ENCODE measurements at places on chromosomes 3 and 15.

GRCh38 chr15:90840157-90840855 is 28.1 kb upstream of the FURIN start:
- no peak for DNase-seq

DNA sequence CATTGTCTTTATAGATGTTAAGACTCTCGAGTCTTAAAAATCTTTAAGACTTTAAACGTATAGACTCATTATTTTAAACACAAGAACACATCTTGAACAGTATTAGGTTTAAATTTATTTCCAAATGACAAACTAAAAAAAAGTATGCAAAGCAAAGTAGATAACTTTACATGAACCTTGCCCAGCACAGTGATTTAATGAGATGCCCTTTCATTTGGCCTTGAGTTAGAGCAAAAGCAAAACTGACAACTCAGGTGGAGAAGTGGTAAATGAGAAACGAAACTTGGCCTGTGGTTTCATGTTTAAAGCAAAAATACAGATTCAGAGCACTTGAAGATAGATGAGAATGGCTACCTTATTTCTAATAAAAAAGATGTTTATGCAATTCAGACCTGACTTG is 8.6 kb downstream of the GPR15 start:
- DNase-seq: no peak

DNA sequence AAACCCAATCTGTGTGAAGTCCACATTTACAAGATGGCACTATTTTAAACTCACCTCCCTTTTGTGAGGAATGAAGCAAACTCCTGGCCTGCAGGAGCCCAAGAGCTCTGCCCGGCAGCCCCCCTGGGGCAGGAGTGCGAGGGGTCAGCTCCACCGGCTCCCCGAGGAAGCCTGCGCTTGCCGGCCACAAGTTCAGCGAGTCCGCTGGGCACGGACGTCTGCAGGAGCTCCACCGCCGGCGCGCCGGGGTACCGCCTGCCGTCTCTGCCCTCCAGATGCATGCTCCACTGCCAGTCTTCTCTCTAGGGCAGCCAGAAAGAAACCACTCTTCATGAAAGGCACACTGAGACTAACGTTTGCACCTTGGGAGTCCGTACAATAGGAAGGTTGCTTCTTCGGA is 17.5 kb downstream of the OCA2 start:
- DNase-seq: no peak

DNA sequence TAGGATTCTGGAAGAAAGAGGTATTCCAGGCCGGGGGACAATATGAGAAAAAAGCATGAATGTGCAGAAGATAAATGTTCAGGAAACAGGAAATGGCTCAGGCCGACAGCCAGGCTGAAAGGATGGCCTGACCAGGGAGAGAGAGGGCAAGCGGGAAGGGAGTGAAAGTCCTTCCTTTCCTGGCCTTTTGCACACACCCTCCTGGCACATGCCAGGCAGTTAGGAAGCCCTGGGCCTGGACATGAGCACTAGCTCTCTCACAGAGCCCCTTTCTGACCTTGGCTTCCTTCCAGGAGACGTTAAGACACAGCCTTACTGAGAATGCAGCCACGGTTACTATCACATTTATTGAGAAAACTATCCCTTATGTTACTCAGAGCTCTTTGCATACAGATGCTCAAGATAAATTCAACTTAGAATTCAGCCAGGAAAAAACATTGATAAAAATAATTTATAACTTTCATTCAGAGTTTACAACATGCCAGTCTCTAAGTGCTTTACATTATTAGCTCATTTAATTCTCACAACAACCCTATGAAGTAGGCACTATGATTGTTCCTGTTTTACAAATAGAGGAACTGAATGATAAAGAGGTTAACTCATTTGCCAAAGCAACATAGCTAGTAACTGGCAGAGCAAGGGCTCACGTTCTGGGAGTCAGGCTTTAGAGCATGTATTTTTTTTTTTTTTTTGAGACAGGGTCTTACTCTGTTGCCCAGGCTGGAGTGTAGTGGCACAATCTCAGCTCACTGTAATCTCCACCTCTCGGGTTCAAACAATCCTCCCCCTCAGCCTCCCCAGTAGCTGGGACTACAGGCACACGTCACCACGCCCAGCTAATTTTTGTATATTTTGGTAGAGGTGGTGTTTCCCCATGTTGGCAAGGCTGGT is 39.4 kb upstream of the SMAD3 start:
- DNase-seq: no peak

GRCh38 chr15:31327669-31328427 is 1.2 kb downstream of the KLF13 start:
- peak; percentile 32 for DNase-seq

DNA sequence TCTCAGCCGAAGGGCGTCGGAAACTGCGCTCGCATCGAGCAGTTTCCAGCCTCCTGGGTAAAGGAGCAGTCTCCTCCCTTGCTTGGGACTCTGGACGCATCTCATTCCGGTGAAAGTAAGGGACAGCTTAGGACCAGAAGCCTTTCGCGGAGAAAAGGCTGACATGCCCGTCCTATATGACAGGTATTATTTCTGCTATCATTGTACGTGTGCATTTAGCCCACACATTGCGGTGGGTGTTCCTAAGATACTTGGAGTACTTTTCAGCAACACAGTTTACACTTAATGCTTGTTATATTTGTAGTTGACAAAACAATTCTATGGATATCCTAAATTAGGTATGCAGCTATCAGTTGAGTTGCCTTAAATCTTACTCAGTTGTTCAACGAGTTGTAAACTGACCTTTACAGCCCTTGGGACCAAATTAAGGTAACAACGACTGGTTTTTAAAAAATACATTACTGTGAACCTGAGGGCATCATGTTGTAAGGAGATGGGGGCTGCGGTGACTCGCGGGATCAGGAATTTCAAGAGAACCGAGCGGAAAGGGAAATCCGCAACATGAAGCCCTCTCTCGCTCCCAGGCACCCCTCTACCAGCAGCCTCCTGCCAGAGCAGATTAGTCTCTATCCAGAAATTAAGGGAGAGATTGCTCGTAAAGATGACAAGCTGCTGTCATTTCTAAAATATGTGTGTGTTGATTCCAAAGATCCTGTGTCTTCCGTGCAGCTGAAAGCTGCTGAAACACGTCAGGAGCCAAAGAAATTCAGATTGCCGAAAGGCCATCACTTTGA is 632 bp upstream of the COPS2 start:
- no peak for DNase-seq

- no peak for DNase-seq
Measured at GRCh38 chr3:187999821-188000220, 154.1 kb upstream of the LPP start.

DNA sequence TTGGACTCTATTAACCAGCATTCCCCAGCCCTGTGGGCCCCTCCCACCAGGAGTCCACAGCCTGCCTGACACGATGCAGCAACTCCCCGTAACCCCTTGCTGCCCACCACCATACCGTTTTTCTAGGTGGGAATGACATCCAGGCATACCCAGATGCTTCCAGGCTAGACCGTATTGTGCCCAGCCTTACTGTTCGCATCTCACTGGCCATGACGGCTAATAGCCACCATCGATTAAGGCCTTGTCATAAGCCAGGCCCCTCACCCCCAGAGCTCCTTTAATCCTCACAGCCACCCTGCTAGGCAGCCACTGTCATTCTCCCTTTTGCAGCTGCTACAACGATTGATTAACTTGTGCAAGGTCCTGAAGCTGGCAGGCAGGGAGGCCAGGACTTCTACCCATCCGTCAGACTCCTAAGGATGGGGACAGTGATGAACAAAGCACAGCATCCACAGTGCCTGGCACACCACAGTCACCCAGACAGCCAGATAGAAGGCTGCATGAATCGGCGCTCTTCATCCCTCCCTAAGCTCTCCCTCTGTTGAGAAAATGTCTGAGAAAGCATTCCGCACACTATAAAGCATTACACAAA is 60.0 kb upstream of the FLNB start:
- DNase-seq: no peak

DNA sequence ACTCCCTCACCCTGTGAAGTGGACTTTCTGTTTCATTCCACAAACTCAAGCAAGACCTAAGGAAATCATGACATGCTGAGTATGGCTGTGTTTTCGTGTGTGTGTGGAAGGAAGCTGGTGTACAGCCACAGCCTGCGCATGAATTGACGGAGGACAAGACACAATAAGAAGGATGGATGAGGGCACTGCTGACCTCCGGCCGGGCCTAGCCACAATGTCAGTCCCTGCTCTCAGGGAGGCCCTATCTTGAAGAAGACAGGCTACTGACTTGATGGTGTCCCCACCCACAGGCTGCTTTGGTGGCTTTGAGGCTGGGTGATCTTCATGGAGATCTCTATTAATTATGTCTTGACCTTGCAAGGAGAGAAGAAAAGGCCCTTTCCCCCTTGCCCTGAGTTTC is 39.3 kb upstream of the CDCP1 start:
- no peak for DNase-seq

DNA sequence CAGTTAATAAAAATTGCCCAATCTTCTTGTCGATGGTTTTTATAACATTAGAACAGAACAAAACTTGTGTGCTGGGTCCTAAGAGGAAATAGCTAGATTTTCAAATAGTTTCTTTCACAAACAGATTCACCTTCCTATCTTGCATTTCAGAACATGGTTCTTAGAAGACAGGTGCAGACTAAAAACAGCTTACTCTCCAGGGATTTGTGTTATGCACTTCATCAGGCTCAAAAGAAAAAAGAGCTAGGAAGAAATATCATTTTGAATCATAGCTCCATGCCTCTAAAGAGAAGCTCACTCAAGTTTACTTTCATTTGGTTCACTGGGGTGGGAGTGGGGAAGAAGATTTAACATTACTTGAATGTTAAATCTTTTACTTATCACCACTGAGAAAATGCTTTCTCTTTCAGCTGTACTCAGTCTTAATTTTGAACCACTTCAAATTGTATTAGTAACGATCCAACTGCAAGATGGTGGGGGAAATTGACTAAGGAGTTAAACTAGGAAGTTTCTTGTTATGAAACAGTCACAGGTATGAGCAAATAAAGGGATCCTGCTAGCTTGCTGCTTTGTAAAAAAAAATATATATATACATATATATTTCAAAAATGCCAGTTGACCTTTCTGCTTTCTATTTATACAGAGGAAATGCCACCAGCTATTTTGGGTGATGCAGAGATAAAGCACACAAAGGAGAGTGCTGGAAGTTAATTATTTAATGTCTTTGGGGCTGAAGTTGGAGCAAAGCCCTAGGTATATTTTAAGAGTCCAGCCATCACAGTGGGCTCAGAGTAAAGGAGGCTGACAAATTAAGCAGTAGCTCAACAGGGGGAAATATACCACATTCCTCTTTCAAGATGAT is 28.3 kb upstream of the NUDT16 start:
- DNase-seq: no peak

DNA sequence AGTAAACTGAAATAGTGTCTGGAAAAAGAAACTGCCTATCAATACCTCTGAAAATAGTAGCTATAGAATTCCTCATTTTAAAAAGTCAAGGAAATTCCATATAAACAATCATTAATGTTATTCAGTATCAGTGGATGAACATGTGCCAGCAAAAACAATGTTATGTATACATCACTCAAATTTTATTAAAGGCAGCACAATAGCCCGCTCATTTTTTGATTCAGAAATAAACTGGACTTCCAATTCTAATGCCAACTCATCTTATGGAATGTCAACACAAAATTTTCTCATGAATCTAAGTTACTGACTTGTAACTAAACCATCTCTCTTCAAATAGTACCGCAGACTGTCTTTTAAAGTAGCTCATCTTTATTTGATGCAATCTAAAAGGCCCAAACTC is 19.0 kb downstream of the THBS1 start:
- DNase-seq: no peak

DNA sequence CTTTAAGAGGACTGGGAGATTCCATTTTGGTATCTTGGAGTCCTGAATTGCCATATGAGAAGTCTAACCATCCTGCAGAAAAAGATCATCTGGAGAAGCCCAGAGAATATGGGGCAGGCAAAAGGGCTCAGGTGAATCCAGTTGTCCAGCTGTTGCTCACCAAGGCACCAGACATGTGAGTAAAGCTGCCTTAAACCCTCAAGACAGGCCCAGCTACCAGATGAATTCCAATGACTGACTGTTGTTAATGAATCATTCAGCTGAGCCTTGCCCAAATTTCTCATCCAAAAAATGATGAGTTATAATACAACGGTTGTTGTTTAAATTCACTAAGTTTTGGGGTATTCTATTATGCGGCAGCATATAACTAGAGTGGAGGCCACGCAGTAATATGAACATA is 22.0 kb upstream of the NANOGP8 start:
- no peak for DNase-seq

GRCh38 chr15:82789491-82789890 is 16.4 kb downstream of the FSD2 start:
- DNase-seq: no peak

DNA sequence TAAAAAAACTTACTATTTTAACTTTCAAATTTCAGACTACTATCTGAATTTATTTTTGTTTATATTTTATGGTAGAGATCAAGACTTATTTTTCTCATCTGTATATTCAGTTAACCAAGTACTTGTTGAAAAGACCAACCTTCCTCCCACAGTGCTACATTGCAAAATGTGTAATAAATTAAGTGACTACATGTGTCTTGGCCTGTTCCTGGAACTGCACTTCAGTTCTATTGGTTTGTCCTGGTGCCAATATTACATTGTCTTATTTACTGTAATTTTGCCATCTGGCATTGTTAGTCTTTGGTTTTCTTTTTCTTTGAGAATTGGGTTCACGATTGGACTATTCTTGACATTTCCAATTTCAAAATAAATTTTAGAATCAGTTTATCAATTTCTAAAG is 138.4 kb upstream of the KCNMB2 start:
- DNase-seq: no peak

DNA sequence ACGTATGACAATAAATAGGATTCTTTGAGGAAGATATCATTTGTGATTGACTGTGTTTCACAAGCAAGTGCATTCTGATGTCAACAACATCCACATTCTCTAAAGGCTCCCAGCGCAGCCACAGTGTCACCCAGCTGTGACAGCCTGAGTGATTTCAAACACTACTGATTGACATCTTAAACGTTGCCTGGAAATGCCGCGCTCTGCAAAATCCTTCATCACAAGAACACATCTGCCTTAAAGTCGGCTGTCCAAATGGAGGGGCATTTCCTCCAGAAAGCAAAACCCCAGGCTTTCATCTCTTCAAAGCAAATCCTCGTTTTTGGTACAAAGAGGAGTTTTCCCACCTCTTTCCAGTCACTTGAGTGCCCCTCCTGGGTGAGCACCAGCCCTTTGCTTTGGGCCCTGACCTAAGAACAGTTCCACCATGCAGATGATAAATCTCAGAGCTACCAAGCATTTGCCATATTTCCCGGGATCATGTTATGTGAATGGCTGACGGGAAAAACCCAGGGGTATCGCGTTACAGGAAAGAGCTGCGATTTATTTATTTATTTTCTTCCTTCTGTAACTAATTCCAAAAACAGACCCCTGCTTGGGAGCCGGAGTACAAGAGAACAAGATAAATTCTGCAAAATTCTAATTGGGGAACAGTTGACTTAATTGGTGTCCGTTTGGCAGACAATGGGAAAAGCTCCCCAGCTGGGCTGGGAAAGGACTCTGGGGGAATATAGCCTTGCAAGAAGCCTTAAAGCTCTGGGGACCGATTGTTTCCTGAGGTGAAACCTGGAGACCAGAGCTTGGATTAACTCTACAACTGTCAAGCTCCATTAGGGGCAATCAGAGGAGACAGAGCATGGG is 703.8 kb upstream of the NR2F2 start:
- DNase-seq: no peak

GRCh38 chr3:54850484-54851018 is 77.3 kb downstream of the LRTM1 start:
- no peak for DNase-seq

GRCh38 chr3:28117598-28117997 is 123.8 kb upstream of the CMC1 start:
- DNase-seq: no peak

GRCh38 chr3:15726881-15727280 is 70.9 kb downstream of the ANKRD28 start:
- no peak for DNase-seq

- DNase-seq: no peak
Measured at GRCh38 chr3:17115186-17115585, 230.4 kb downstream of the PLCL2 start.
